ENCODE measurements at places on chromosomes 5 and 9.

- DNase-seq, result no peak
Observed at GRCh38 chr5:150329881-150330876, 27.3 kb upstream of the TCOF1 start.

DNA sequence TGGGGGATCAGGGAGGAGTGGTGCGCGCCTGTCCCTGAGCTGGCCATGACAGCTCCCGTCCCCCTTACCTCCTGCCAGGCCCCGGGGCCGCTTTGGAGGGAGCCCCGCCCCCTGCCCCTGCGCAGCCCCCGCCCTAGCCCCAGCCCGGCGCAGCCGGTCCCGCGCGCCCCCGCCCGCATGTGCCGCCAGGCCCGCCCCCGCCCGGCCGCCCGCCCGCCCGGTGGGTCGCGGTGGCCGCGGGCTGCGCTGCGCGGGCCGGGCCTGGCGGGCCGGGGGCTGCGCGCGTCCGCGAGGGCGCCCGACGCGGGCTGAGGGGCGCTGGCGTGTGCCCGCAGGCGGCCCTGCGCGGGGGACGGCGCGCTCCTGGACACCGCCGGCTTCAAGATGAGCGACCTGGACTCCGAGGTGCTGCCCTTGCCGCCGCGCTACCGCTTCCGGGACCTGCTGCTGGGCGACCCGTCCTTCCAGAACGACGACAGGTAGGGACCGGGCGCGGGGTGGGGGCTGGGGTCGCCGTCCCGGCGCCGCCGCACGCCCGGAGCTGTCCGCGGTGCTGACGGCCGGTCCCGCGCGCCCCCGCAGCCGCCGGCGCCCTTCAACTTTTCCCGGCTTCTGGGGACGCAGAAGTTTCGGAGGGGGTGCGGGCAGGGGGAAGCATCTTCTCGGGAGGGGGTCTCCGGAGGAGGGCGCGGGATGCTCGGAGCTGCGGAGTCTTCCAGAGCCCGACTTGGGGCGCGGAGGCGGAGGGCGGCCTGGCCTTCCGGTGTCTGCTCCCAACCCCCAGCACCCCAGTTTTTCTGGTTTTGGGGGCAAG is 12.5 kb downstream of the KCNT1 start:
- no peak for DNase-seq

GRCh38 chr5:45098483-45098882 is 289.7 kb downstream of the MRPS30 start:
- DNase-seq, result no peak

GRCh38 chr9:36268007-36268427 is 9.8 kb upstream of the GNE start:
- DNase-seq, result no peak

DNA sequence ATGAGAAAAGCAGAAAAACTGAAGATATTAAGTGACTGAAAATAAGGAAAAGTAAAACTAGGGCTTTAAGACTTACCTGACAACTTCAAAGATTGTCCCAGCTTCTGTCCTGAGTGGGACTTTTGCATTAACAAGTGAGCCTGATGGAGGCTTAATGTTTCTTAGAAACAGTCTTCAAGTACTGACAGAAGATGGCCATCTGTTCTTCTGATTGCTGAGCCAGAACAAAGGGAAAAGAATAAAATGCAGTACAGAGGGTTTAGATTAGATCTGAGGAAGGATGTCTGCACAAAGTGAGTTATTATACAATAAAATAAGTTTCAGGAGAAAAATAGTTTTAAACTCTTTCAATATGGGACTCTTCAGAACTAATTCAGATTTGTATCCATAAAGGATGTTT is 500.7 kb downstream of the CETN3 start:
- no peak for DNase-seq

DNA sequence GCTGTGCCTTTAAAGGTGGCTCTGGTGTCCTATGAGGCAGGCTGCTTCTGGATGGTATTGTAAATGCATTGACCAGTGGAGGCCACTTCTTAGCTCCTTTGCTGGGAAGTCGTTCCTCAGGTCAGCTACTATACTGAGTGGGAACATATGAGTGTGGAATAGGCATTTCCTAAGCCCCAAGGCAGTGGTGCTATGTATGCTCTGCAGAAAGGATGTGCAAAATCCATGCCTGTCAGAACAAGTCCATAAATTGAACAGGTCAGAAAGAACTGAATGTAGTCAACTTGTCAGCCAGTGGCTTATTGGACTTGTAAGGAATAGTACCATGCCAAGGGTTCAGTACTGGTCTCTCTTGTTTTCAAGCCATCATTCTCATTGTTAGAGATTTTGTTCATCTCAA is 216.4 kb downstream of the CDH10 start:
- DNase-seq, result no peak

DNA sequence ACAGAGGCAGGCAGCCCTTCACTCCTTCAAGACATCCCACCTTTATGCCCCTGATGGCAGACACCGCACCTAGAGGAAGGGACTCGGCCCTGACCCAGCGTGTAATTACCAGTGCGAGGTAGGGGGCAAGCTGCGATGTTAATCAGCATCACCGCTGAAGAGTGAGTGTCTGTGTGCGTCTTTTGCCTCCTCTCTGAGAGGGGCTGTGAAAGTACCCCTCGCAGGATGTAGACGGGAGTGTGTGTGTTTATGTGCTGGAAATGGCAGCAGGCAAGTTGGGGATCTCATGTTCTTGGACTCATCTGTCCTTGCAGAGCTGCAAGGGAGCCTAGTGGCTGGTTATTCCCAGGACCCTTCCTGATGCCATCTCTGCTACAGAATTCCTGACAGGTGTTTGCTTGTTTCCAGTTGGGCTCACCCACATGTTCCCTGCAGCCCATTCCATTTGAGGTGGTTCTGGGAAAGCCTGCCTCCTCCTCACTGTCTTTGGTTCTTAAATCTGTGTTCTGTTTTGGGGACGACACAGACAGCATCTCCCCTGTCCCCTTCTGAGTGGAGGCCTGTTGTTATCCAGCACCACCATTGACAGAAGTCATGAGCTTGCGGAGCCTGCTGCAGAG is 70.5 kb downstream of the ZNF618 start:
- no peak for DNase-seq

GRCh38 chr5:14440223-14440581 is 141.4 kb upstream of the OTULINL start:
- no peak for DNase-seq

- no peak for DNase-seq
Observed at GRCh38 chr5:59317023-59317773, 576.3 kb downstream of the PDE4D start.

GRCh38 chr9:113215132-113215531 is 5.9 kb downstream of the FKBP15 start:
- no peak for DNase-seq

DNA sequence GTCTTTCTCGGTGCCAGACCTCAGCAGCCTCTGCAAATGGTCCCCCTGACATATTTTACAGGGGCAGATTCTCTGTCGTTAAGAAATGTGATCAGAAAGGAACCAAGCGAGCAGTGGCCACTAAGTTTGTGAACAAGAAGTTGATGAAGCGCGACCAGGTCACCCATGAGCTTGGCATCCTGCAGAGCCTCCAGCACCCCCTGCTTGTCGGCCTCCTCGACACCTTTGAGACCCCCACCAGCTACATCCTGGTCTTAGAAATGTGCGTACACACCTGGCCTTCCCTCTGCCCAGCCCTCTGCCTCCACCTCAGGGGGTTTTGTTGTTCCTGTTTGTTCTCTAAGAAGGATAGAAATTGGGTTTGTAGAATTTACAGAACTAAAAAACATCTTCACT is 77.3 kb upstream of the OTULINL start:
- DNase-seq, result no peak

GRCh38 chr5:34876275-34876674 is 37.3 kb downstream of the TTC23L start:
- no peak for DNase-seq

DNA sequence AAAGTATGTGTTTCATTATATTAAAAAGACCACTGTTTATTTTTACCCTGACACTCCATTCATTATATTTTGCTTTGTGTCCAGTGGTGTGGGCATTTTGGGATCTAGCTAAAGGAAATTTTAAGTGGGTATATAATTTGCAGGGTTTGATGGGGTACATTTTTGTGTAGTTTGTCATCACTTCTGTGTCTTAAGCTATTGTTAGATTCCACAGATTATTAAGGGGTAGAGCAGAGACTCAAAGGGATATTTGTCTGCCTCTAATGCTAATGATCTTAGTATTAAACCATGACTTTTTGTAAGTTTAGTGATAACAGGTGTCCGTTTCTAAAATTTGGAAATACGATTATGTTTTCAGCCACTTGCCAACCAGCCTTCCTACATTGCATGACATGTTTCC is 731.6 kb downstream of the BRINP1 start:
- no peak for DNase-seq

- no peak for DNase-seq
Observed at GRCh38 chr9:102650896-102651295, 344.2 kb upstream of the CYLC2 start.

DNA sequence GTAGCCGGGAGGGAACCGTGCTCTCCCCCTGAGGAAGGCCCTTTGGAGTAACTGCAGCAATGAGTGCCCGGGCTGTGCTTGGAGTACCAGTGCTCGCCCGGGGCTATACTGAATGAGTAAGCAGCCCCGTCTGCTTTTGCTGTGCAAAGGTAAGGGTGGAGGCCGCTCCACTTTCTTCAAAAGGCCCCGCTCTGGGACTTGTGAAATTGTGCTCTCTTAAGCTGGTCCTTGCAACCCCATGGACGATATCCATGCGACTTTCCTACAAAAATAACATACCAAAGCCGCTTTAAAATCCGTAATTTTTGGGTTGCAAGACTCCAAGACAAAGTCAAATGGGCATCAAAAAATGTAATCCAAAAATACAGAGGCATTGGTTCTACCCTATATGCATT is 578 bp upstream of the TNFAIP8 start:
- no peak for DNase-seq

- no peak for DNase-seq
Observed at GRCh38 chr5:52996979-52997378, 7.8 kb downstream of the ITGA2 start.

DNA sequence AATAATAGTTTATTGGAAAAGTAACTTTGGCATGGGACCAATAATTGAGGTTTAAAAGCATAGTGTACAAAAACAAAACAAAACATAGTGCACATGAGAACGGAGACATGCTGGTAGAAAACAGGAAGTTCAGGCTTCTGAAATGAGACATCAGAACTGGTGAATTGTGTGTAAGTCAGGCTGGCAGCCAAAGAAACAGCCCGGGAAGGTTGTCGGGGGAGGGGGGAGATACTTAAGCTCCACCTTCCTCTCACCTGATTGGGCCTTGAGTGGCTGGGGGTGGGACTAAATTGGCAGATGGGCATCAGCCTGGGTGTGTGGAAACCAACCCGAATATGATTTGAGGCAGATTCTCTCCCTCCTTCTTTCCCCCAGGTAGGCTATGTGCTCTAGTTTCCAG is 256.3 kb downstream of the SMARCA2 start:
- no peak for DNase-seq

- DNase-seq, result no peak
Observed at GRCh38 chr9:96014078-96014477, 138.6 kb downstream of the ERCC6L2 start.

DNA sequence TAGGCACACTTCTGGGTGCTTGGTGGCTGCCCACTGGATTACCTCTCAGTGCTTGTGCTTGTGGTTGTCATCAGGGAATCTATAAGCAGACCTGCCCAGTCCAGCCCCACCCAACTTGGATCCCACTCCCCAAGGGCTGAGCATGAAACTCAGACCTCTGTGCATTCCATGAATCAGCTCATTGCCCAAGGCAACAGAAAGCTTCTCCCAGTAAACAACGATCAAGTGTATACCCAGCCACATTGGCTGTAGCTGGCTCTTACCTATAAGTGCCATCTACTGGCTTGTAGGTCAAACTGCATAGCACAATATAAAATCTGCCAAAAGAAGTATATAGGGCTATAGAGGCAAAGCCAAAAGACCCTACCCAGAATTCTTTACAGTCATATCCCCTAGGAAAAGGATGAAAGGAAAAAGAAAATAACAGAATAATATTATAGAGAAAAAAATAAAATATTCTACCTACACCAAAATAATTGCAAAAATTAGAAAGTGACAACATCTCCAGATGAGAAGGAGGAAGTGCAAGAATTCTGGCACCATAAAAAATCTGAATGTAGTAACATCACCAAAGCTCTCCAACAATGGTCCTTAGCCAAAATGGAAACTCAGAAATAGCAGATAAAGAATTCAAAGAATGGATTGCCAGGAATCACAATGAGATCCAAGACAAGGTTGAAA is 321.0 kb upstream of the TRPC7 start:
- no peak for DNase-seq

- DNase-seq, result no peak
Observed at GRCh38 chr9:87245271-87245670, 252.4 kb upstream of the DAPK1 start.

- no peak for DNase-seq
Observed at GRCh38 chr5:164359260-164360255, 854.1 kb downstream of the MAT2B start.

GRCh38 chr9:70340572-70340971 is 73.9 kb downstream of the KLF9 start:
- DNase-seq, result no peak

DNA sequence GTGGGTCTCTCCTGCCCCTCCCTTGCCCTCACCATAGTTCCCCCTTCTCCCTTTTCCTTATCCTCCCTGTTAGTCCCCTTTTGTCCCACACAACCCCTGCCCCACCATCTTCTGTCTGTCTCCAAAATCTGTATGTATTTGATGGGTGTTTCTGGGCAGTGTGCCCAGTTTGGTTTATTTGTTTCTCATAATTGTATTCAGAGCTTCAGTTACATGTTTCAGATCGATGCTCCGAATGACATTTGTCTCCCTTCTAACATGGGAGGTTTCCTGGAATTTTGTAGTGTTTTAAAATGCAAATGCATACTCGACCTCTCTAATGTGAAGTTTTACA is 22.2 kb downstream of the FBXL7 start:
- no peak for DNase-seq

DNA sequence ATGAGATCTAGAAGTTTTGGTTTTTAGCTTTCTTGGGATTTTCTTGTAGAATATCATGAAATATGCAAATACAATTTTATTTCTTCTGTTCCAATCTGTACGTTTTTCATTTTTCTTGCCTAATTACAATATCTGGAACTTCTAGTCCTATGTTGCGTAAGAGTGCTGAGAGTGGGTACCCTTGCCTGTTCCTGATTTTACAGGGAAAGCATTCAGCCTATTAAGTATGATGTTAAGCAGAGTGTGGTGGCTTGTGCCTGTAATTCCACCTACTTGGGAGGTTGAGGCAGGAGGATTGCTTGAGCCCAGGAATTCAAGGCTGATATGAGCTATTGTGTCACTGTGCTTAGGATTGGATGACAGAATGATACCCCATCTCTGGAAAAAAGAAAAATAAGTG is 210.2 kb upstream of the ITGA1 start:
- DNase-seq, result no peak

DNA sequence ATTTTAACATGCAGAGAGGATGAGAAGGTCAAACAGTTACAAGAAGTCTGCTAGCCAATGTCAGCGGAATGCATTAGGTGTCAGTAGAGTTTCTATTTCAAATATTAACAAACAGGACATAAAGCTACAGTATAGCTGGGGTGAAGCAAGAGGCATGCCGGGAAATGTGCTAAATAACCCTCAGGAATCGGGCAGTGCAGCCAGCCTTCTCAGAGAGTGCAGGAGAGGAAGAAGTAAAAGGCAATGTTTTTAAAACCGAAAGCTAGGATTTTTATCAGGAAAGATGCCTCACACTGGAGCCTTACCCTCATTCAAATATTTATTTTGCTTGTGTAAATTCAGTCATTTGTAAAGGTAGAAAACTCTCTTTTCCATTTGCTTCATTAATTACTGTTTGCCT is 59.1 kb upstream of the SH3GL2 start:
- DNase-seq, result no peak
